ENCODE measurements at places on chromosomes 4 and X.

GRCh38 chr4:73005514-73005913, 64.0 kb downstream of the COX18 start:
- DNase-seq = no peak

- DNase-seq = no peak
Measured at GRCh38 chrX:134957836-134958235, 33.0 kb upstream of the SMIM10 start.

DNA sequence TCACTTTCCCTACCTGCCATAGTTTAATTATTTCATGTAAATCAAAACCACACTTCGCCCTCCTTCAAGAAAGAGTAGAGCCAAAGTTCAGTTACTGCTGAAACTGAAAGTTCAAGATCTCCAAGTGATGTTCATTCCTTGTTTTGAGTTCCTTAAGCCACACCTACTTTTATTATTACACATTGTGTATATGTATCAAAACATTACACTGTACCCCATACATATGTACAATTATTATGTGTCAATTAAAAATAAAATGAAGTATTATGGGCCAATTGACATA, 892.3 kb upstream of the NDST4 start:
- DNase-seq = no peak

GRCh38 chrX:131739823-131740222, 195.9 kb downstream of the OR13H1 start:
- DNase-seq = no peak

DNA sequence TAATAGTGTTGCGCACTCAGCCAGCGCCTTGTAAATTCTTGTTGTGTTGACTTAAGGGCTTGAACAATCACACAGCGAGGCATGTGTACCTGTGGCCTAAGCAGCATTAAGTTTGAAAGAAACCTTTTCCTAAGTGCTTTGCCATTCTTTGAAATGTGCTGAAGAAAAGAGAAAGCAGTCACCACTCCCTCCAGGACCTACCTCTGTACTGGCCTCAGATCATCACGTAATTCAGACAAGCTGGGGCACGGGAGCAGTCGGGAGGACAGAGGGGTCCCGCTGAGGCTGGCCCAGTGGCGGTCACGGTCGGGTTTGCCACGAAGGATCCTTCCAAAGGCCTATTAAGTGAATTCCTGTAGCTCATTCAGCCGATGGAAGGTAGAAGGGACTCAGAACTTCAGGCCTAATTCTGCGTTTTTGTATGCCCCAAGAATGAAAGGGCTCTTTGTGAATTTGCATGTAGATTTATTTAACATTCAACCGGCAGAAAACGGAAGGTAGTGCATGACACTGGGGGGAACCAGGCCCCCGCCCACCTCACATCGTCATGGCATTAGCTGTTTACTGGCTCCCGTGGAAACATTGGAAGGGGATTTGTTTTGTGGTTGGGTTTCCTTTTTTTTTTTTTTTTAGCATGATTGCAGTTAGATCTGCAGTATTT, 106.3 kb downstream of the TRAPPC11 start:
- no peak for DNase-seq

GRCh38 chr4:109977854-109978501, 65.3 kb downstream of the EGF start:
- DNase-seq = peak; percentile 39

DNA sequence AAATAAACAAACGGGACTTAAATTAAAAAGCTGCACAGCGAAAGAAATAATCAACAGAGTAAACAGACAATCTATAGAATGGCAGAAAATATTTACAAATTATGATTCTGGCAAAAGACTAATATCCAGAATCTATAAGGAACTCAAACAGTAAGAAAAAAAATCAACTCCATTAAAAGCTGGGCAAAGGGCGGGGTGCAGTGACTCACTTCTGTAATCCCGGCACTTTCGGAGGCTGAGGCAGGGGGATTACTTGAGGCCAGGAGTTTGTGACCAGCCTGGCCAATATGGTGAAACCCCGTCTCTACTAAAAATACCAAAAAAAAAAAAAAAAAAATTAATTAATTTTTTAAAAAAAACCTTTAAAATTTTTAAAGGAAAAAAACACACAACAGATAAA, 109.0 kb downstream of the ATP11C start:
- DNase-seq = no peak

DNA sequence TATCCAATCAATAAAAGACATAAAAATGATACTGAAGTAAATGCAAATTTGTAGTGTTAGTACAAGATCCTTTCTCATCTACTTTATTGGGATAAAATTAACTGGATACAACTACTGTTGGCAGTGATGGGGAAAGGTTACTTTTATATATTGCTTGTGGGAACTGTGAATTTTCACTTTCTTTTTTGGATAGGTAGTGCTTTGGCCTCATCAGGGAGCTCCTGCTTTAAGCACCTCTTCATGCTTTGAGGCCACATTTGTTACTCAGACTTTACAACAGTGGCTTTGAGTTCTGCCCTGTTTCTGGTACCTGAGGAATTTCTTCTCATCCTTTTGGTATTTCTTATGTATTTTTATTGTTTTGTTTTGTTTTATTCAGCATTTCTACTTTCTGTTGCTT, 316.8 kb upstream of the ZCCHC13 start:
- DNase-seq = no peak

DNA sequence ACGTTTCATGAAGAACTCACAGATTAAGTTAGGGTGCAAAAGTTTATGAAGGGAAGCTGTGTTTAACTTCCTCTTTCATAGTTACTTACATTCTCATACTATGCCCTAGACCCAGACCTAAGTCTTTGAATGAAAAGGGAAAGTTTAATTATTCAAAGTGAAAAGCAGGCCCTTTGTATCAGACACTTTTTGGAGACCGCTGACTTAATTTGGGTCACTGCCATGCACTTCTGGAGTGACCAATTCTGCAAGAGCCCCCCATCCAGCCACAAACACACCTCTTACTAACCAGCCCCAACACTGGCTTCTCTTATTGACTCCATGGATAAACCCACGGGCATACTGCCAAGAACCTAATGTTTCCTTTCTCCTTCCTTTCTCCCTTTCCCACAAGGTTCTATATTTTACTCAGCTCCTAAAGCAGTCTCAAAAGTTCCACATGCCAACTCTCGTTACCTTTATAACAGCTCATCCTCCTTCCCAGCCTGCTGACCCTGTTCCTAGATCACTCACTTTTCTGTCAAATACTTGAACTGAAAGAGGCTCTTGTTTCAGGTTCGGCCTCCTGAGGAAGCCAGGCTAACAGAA, 34.5 kb downstream of the ABCE1 start:
- peak; percentile 5 for DNase-seq

- DNase-seq = peak; percentile 13
Measured at GRCh38 chr4:32562010-32562409, 1841.8 kb downstream of the PCDH7 start.

DNA sequence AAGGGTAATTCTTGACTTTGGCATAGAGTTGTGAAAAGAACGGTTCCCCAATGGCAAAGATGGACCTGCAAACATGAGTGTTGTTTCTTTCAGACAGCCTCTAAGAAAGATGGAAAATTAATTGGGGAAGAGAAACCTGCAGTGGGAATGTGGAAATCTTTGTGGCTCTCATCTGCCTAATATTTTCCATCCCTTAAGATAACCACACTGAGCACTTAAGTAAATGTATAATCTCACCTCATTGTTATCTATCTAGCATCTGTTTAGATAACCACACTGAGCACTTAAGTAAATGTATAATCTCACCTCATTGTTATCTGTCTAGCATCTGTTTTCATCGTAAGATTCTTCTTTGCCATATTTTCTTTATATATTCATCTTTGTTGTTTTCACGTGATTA, 149.3 kb downstream of the NWD2 start:
- DNase-seq = no peak

DNA sequence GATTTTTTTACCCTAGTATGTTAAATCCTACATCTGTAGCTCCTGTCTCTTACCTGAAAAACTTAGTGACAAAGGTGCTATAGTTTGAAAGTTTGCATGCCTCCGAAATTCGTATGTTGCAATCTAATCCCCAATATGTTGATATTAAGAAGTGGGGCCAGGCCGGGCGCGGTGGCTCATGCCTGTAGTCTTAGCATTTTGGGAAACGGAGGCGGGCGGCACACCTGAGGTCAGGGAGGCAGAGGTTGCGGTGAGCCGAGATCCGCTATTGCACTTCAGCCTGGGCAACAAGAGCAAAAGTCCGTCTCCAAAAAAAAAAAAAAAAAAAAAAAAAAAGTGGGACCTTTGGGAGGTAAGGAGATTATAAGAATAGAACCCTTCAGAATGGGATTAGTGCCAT, 471.3 kb upstream of the TECRL start:
- no peak for DNase-seq

DNA sequence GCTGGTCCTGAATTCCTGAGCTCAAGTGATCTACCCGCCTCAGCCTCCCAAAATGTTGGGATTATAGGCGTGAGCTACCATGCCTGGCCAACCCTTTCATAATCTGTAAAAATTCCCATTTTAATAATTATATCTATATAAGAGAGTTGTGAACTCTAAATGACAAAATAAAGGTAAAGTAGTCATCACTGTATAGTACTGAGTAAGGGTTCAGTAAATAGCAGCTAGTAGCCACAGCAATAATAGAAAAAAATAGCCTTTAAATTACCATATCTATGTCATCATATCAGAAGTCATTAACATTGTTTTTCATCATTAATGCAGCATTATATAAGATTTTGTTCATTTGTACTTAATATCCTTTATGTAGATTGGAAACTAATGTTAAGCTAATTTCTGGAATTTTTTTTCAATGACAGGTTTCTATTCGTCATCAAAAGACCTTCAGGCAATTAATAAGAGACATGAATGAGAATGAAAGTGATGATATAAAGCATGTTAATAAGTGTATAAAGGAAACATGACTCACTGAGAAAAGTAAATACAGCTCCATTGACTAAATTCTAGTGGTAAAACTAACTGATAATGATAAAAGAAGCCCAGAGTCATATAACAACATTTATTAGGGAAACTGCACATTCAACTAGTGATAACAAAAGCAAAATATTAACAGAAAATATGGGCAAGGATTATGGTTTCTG, 85.9 kb upstream of the UGT8 start:
- no peak for DNase-seq

DNA sequence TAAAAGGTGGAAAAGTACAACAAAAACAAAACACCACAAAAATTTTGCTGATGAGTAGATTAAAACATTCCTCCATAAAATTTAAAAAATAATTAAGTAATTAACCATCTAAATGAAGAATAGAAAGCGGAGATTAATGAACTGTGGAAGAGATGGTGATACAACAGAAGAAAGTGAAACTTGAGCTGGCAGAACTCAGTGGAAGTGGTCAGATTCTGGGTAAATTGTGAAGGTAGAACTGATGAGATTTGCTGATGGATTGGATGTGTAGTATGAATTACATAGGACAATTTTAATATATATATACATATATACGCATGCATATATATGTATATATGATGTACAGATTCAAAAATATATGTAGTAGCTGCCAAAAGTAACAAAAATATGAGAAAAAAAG, 73.9 kb downstream of the AMOT start:
- DNase-seq = no peak

- peak; percentile 64 for DNase-seq
Measured at GRCh38 chr4:16196482-16197393, 29.5 kb downstream of the TAPT1 start.

DNA sequence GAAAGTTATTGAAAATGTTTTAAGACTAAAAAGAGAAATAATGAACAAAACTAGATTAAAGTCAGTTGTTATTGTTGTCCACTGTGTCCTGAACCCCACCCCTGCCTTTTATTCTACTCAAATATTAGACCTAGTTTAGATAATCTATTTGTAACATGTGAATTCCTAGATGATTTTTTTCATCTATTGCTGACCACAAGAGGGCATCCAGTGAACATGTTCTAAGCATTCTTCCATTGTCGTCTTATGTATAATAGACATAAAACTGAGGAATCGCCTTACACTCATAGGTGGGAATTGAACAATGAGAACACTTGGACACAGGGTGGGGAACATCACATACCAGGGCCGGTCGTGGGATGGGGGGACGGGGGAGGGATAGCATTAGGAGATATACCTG, 36.4 kb upstream of the HPRT1 start:
- no peak for DNase-seq

GRCh38 chrX:132409780-132410556, 78.9 kb downstream of the MBNL3 start:
- DNase-seq = no peak

DNA sequence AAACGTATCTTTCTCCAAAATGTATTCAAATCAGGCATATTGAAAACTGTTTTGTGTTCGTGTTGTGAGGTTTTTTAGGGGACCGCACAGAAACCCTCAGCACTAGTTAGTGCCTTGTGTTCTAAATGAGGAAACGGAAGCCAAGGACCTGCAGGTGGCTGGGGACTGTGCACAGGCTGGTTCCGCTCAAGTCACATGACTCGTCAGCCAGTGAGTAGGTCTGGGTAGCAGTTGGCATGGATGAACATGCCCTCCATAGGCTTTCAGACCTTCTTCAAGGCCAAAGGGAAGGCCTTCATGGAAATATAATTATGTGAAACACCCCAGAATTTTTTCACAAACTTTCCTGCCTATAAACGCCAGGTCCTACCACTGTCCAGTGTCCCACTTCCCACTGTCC, 1.3 kb upstream of the F11 start:
- no peak for DNase-seq

DNA sequence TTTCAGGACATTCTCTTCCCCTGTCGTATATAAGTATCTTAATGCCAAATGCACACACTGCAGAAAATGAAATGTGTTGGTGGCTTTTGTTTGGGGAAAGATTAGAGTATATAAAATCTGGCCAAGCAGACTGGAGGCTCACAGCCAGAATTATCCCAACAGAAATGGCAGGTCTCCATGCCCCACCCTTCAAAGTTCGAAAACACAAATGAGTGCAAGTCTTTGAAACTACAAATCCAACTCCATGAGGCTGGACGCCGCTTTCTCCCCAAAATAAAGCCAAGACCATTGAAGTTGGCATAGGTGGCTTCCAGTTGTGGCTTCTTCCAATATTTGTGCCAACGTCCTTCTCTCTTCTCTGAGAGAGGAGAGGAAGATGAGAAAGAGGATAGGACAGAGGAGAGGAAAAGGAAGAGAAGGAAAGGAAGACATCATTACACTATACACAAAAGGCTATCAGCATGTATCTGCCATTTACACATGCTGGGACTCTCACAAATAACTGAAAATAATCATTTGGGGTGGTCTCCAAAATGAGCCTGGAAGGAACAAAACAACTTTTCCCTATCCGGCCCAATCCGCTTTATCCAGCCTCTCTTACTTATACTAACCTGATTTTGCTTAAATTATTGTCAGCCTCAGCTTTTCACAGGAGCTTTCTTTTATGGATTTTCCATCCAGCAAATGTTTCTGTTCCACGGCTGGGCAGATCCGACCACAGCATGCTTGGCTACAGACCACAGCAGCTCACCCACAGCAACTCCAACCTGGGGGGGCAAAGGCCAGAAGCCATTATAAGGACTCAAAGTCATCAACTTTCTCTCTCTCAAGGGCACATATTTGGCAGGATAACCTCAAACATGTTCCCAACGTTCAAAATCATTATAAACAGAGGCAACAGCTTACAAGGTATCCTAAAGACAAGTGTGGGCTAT, 71.7 kb downstream of the APBB2 start:
- DNase-seq = no peak

DNA sequence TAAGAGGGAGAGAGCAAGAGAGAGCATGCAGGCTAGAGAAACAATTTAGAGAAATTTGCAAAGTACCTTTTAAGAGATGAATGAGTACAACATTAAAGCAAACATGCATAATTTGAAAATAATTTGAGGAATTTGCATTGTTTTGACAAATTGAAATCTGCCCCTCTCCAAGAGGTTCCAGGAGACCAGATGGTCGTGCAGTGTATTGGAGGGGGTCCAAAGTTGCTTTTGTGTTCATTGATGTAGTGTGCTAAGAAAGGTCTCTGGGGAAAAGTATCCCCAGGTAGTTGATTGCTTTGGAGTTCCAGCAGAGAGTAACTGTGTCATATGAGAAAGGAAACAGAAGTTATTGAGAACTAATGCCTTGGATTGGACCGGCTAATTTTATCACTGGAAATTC, 635.0 kb upstream of the TENM3 start:
- DNase-seq = no peak

Measured in COR-L47 (cell line).